ENCODE measurements at places on chromosomes 4 and X. TPM values are rescaled to one million over a fixed set of nuclear protein-coding genes. Genes with fewer than 3 reads are reported as not detected.

S100P gene
- total RNA-seq = not detected

APEX2 gene
- 19.1 TPM for total RNA-seq

CFAP47 gene
- not detected for total RNA-seq

SAGE1 gene
- not detected for total RNA-seq

SATL1 gene
- not detected for total RNA-seq

FATE1 gene
- total RNA-seq = not detected

SLC2A9 gene
- total RNA-seq = 0.77 TPM

SRPX2 gene
- total RNA-seq = 62.8 TPM

ASB12 gene
- total RNA-seq = not detected

ABLIM2 gene
- 2.6 TPM for total RNA-seq

ADH1A gene
- not detected for total RNA-seq

All from LHCN-M2 (cell line).